ENCODE measurements at places on chromosomes 5 and 9.

DNA sequence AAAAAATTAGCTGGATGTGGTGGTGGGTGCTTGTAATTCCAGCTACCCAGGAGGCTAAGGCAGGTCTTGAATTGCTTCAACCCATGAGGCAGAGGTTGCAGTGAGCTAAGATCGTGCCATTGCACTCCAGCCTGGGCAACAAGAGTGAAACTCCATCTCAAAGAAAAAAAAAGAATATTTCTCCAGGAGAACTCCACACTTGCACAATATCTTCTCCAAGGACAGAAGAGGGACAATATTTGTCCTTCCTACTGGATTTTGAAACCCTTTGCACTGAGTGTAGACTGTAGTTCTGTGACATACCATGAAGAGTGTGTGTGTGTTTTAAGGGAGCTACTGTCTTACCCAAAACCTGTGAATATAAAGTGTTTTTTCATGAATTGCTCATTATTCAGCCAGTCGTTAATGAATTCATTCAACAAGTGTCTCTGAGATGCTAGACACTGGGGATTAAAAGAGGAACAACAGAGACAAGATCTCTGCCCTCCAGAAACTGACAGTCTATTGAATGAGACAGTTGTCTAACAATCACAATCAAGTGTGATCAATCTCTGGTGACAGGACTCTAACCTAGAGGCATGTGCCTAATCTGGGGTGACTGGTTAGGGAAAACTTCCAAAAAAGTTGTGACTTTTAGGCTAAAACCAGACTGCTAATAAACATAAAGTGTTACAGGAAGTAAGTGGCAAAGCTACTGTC, 9.8 kb upstream of the UBE2D2 start:
- DNase-seq = peak; percentile 45

GRCh38 chr5:95798048-95798447, 24.5 kb downstream of the GLRX start:
- DNase-seq = no peak

DNA sequence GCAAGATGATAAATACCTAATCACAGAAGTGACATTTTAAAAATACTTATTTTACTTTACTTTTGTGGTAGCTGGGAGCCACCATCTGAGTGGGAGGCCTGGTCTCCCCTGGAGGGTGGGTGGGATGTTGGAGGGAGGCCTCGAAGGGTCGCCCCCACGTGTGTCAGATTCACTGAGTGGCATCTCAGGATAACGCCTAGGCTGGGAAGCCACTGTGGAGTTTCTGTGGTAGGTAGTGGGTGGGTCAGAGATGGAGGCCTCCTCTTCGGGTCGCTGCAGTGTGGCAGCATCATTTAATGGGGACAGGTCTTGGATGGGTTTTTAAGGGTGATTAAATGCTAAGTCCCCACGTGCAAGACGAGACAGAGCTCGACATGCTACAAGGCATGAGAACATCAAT, 1154.8 kb upstream of the CDH18 start:
- no peak for DNase-seq

- no peak for DNase-seq
Observed at GRCh38 chr5:65832152-65832551, 94.2 kb upstream of the ERBIN start.

DNA sequence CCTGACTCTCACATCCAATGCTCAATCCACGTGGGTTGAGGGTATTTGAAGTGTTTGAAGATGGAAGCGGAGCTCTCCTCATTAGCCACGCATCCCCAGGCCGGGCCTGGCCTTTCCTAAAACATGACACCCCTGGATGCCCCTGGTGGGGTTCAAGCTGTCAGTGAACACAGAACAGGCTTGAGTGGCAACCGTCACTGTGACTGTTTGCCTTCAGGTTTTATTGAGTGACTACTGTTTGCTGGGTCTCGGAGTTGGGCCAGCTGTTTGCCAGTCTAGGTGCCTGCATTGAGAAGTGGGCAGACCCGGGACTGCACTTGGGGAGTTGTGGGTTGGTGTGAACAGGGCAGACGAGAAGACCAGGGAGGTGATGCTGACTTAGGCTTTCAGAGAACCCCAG, 7.8 kb upstream of the OLFM1 start:
- no peak for DNase-seq

DNA sequence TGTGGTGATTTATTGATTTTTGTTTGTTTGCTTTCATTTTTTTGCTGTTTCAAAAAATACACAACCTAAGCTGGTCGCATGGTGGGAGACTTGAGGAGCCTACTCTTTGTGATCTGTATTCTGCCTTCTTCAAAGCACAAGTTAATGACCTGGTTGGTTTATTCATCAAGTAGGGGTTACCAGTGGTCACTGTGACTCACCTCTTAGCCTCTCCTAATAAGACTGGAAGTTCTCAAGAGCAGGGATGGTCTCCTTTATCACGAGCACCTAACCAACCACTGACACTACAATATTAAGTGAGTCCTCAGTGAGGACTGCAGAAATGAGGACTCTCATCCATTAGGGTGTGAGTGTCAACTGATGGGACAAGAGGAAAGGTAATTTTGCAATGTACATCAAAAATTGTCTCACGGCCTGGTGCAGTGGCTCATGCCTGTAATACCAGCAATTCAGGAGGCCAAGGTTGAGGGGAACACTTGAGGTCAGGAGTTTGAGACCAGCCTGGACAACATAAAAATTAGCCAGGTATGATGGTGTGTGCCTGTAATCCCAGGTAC, 13.6 kb upstream of the MTMR12 start:
- DNase-seq = no peak

DNA sequence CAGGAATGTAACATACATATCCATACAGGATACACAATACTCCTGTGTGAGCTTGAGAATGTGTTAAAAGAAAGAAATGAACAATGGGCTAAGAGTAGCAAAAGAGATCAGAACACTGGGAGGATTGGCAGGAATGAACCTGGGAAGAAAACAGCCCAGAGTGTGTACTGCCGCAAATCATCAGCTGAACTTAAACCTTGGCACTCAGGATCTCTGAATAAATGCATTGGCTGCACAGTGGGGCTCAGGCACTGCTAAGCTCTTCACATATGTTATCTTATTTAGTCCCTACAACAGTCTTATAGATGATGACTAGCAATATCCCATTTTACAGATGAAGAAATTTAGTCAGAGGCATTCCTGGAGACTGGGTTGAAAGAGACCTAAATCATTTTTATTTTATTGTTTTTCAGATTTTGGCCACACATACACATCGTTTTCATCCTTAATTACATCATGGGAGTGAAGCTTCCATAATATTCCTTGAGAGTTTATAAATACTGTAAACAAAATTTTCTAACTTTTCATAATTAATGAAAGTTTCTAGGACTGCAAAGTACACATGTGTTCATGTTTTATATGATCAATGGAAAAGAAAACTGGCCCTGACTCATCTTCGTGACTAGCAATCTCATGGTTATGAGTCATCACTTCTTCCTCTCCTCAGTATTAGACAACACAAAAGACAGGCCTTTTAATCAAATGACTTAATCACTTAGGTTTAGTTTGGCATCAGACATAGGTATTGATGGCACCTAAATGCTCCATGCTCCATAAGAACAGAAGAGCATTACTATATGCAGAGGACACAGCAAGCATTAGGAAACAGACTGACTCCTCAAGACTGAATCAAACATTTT, 59.2 kb downstream of the CDH18 start:
- DNase-seq = no peak

- DNase-seq = no peak
Observed at GRCh38 chr9:19895006-19895405, 106.2 kb upstream of the SLC24A2 start.

DNA sequence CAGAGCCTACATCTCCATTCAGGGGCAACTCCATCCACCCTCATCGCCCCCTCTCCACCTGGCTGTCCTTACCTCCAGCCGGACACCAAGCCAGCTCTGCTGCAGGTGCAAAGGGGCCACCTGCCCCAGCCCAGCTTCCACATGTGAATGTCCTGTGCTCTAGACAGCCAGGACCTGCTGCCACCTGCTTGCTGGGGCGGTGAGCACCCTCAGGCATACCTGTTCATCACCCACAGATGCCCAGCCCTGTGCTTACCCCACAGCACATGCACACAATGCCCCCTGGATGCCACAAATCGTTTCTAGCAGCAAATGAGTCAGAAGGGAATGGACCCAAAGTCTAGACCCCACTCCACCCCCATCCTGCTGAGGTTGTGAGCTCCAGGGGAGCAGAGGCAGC, 13.3 kb upstream of the NKD2 start:
- DNase-seq = no peak
